ENCODE measurements at places on chromosomes 13 and 19. TPM values are rescaled to one million over a fixed set of nuclear protein-coding genes. Genes with fewer than 3 reads are reported as not detected.

Gene SOX1
- 14.1 TPM for total RNA-seq

Gene TMC4
- 0.46 TPM for total RNA-seq

Gene RAB3A
- total RNA-seq = 72.0 TPM

Gene SPHK2
- 12.5 TPM for total RNA-seq

Gene ZNF235
- 14.3 TPM for total RNA-seq

Gene NLRP12
- total RNA-seq = 0.23 TPM
